Natural killer cell (primary cell): ENCODE measurements at places on chromosomes 2 and 18. TPM values are rescaled to one million over a fixed set of nuclear protein-coding genes. Genes with fewer than 3 reads are reported as not detected.

The NCOA1 gene
- total RNA-seq, result 122 TPM

The NT5C1B gene
- total RNA-seq, result not detected

The CYTIP gene
- 276 TPM for total RNA-seq

The LINC00305 gene
- not detected for total RNA-seq

The SCYGR7 gene
- total RNA-seq, result not detected

DNA sequence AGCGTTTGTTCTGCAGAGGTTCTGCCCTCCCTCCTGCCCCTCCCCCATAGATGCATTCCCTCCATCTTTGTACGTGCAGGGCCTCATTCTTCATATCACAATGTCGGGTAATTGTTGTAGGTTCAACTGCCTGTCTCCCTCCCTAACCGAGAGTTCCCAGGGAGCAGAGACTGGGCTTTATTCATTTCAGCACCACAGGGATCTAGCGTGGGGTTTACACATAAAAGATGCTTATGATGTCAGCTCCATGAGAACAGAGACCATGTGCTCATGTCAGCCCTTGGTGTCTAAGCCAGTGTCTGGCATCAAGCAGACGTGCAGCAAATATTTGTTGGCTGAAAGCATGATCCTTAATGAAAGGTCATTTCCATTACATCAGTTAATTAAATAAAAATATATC lies 298.9 kb upstream of the TRIB2 start:
- no peaks in the 10 kb centered on the region for H3K36me3 ChIP-seq
- no peak overlapping the region for H3K27ac ChIP-seq

DNA sequence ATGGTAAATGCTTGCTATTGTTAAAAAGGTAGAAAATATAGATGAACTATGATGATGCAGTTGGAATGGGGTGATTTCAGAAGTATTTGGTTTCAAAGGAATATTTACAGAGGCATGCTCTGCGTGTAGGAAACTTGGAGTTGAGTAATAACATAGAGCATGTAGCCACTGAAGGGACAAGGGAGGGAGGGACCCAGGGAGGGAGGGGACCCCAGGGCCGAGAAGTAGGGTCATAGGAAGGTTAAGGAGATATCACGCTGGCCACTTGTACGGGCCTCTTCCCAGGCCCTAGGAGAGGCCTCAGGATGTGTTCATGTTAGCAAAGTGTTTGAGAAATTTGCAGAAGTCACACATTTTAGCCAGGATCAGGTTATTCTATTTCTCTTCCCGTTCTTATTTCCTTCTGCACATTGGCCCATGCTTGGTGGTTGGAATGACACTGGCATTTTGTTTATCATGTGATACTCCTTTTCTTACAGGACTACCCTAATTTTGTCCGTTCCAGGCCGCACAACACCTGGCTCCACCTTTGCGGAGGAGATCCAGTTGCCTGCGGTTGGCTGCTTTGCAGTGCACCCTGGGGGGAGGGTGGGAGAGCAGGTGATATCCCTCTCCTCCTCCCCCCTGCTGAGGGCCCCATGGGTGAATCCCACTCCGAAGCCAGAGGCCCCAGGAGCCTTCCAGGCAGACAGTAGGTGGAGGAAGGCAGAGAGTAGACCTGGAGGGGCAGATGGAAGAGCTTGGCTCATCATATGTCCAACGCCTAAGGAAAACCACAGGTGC lies 16.9 kb upstream of the ACKR3 start:
- DNase-seq, result no peak
- H3K4me1 ChIP-seq, result peaks cover 65% of the 10 kb centered on the region

GRCh38 chr2:174833737-174834136 lies 69.5 kb upstream of the CHRNA1 start:
- no peaks in the 10 kb centered on the region for H3K36me3 ChIP-seq
- peaks cover 3% of the 10 kb centered on the region for H3K4me1 ChIP-seq
- H3K27ac ChIP-seq, result no peak overlapping the region
- no peak for DNase-seq
- no peaks in the 10 kb centered on the region for H3K27me3 ChIP-seq

DNA sequence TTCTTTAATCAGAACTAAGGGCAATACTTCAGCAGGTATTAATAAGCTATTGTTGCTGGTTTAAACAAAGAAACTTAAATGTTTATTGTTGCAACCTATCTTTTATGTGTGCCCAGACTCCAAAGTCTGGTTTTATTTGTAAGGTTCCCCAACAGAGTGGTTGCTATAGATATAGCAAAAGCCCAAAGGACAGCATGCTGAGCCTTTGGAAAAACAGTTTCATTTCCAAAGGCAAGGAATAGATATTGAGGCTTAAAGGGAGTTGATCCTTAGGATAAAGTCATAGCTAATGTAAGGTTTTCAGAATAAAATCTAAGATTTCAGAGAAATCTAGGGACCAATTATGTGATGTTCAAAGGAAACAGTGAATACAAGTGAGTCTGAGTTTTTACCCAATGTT lies 413.2 kb upstream of the SLC14A2 start:
- no peak overlapping the region for H3K27ac ChIP-seq
- H3K4me1 ChIP-seq, result no peaks in the 10 kb centered on the region
- no peaks in the 10 kb centered on the region for H3K27me3 ChIP-seq
- H3K4me3 ChIP-seq, result no peak overlapping the region

DNA sequence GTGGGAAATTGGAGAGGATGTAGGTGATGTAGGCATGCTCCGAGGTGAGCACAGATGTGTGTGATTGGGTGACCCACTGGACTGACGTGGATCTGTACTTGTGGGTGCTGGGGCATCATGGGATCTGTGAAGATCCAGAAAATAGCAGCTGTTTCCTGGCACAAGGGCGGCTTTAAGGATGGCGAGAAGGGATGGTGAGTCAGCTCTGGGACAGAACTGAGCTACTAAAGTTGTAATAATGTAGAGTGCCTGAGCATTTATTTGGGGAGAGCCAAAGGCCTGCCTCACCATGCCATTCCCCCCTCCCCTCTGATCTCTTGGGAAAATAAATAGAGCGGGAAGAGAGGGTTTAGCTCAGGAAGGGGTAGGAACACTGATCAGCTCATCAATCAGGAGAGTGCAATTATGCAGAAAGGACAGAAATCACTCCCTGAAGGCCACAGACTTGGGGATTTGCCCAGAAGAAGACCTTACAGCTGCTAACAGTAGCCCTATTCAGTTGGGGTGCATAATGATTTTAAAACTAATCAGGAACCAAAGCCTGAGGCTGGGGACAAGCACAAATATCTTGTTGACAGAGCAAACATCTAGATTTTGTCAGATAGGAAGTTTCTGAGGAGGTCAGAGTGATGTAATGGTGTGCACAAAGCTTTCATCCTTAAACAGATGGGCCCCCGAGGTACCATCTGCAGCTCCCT lies 30.3 kb downstream of the TANC1 start:
- H3K27me3 ChIP-seq, result no peaks in the 10 kb centered on the region
- H3K4me3 ChIP-seq, result no peak overlapping the region
- DNase-seq, result no peak
- H3K27ac ChIP-seq, result no peak overlapping the region
- no peaks in the 10 kb centered on the region for H3K36me3 ChIP-seq
